ENCODE measurements at places on chromosomes 6 and 20. TPM values are rescaled to one million over a fixed set of nuclear protein-coding genes. Genes with fewer than 3 reads are reported as not detected.

- DNase-seq = no peak
Observed at GRCh38 chr6:11346516-11346915, 114.0 kb upstream of the NEDD9 start.

DNA sequence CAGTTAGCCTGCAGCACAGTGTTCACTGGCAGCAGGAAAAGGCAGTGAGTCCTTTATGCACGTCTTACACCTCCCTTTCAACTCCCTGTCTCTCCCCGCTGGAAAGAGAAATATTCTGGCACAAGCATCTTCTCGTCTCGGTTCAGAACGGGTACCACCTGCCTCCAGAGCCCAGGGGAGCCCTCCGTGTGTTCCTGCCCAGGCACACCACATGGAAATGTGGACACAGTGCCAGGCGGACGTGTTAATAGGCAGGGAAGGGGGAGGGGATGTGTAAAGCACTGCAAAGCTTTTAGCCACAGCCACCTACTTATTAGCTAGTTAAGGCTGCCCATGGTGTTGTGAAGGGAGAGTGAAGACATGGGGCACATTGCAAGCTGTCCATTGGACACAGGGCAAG, 219.7 kb downstream of the FARS2 start:
- no peak for DNase-seq

DNA sequence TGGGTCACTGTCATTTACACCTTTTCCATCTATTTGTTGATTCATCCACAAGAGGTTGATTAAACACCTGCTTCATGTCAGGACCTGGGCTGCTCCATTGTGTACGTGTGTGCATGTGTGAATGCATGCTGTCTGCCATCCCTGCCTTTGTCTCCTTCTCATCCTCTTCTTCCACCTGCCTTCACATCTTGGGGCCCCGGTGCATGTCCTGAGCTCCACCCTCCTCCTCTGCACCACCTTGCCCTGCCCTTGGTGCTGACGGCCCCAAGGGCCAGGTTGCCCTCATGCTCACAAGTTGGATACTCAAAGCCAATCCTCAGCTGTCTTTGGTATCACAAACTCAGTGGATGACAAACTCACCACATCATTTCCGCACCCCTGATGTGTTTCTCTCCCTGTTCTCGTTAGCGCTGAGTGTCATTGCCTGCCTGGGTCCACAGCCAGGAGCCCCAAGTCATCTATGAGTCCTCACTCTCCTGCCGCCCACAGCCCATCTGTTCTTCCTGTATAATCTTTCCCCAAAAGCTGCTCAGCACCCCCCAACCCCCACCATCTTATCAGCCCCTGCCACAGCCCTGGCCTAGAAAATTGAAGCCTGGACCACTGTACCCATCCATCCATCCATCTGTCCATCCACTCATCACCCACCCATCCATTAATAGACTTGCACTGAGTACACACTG, 85.0 kb downstream of the SRC start:
- DNase-seq = no peak

Gene TAGAP
- total RNA-seq = 2.2 TPM

DNA sequence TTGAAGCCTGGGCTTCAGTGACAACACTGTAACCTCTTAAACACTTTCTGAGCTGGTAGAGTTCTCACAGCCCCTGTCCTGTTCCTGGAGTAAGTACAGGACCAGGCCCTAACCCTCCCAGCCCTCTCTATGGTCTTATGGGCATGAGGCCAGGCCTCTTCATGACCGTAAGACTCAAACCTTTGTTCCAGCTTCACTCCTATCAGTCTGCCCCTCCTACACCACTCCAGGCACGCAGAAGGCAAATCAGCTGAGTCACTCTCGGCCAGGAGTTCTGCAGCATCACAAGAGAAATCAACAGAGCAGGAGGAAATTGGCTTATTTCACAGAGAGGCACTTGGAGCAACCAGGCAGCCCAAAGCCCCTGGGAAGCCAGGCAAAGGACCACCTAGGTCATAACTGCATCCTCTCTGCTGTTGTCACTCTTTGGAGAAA, 25.3 kb upstream of the CHD6 start:
- DNase-seq = peak; percentile 31

- DNase-seq = no peak
Observed at GRCh38 chr20:50484271-50484976, 25.8 kb upstream of the PTPN1 start.

GRCh38 chr20:9253006-9253539, 184.2 kb downstream of the PLCB4 start:
- DNase-seq = no peak

Gene ARFGEF3
- total RNA-seq = 19.1 TPM
